ENCODE measurements at places on chromosomes 5 and 9.

GRCh38 chr9:4228606-4229005, 71.3 kb downstream of the GLIS3 start:
- DNase-seq, result no peak

DNA sequence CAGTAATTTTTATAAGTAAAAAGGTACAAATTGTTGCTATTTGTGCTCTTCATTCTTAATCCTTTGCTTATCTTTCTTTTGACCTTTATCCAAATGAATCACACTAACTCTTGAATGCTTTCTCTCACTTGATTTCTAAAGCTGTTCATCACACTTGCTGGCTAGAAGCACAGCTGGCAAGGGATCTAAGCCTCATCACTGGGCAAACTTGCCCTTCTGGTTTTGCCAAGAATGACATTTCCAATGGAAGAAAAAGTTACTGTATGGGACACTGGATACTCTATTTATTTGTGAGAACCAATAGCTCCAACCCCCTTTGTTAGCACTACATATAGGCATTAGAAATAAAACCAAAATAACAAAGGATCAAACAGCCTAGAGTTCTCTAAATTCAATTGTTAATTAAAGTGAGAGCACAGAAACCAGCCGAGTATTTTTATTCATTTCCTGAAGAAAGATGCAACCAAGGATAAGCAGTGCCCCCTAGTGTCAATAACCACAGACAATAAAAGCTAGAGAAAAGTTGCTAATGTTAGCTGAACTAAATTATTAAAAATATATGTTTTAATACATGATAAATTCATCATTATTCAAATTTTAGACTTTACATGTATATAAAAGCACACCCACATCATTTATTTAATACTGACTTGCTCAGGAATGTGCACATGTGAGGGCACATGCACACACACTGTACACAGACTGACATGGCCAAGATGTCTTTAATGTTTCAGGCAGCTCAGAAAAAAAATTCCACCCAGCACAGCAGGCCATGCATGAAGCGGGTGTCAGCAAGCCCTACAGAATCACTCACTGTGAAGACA, 59.8 kb upstream of the POU5F2 start:
- no peak for DNase-seq

DNA sequence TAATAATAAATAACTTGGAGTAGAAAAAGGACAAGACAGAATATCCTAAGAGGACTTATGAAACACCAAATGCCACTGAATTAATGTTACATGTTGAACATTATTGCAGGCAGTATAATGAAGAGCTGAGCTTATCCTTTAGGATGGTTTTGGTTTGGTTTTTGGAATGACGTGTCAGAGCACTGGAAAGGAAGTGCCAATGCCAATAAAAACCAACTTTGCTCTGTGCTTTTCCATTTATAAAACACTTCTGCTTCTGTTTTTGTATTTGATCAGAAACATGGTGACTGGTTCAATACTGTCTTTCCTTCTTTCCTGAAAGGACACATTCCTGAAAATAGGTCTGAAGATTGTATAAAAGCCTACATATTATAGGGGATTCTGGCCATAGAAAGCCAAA, 4.2 kb downstream of the MEGF10 start:
- DNase-seq, result no peak

DNA sequence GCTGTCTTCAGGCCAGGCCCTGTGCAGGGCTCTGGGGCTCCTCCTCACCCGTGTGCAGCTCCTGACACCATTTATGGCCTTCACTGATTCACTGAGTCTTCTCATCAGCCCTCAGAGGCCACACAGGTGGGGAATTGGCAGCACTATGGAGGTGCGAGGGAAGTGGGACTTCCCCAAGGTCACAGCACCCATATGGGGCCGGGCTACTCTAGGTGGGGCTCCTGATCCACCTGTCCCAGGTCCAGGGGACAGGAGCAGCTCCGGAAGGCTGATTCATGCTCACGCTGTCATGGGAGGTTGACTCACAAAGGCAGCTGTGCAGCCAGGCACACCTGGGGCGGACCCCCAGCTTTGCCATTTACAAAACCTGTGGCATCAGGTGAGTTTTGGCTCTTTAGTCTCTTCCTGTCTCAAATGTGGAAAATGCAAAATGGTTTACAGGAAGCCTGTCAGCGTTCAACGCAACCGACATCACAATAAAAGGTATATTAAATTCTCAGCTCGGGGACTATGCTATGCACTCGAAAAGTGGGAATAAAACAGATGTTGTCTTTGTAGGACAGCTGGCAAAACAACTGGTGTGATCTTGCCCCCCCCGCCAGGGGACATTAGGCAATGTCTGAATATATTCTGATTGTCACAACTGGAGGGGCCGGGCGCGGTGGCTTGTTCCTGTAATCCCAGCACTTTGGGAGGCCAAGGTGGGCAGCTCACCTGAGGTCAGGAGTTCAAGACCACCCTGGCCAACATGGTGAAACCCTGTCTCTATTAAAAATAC, 15.0 kb downstream of the NAIF1 start:
- no peak for DNase-seq

GRCh38 chr9:34992376-34992951, 2.9 kb downstream of the DNAJB5 start:
- DNase-seq, result no peak

GRCh38 chr5:16413166-16413860, 52.3 kb downstream of the ZNF622 start:
- DNase-seq, result no peak

GRCh38 chr5:140548300-140548688, 832 bp downstream of the EIF4EBP3 start:
- DNase-seq, result no peak

GRCh38 chr5:135533794-135534193, 2.0 kb downstream of the NEUROG1 start:
- no peak for DNase-seq

DNA sequence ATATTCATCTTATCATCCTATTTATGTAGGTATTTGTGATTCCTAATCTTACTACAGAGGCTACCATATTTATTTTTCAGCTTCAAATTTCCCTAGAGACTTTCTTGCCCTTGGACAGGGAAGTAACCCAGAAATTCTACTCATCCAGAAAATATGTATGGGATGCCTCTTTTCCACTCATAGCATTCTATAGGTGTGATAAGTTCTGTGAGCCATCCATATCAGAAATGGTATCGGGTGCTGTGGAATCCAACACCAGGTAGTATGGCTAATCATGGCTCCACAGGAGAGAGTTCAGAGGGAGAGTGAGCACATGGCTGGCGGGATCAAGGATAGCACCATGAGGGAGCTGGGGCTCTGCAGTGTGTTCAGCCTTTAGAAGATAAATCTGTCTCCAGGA, 349.3 kb upstream of the ACTBL2 start:
- DNase-seq, result no peak

DNA sequence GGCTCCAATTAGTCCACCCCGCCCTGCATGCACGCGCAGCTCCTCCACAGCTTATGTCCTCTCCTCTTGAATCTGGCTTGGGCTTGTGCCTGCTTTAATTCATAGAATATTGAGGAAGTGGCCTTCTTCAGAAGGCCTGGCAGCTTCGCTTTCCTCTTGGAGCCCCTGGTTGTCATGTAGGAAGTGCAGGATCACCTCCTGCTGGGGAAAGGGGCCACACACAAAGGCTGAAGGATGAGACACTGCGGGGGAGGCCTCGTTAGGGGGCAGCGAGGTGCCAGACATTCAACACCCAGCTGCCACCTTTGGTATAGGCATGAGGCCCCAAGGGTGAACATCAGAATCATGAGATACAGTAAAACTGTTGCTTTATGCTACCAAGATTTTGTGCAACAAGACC, 2.7 kb upstream of the CNOT6 start:
- DNase-seq, result no peak

GRCh38 chr5:76710991-76711390, 4.9 kb upstream of the F2R start:
- no peak for DNase-seq

DNA sequence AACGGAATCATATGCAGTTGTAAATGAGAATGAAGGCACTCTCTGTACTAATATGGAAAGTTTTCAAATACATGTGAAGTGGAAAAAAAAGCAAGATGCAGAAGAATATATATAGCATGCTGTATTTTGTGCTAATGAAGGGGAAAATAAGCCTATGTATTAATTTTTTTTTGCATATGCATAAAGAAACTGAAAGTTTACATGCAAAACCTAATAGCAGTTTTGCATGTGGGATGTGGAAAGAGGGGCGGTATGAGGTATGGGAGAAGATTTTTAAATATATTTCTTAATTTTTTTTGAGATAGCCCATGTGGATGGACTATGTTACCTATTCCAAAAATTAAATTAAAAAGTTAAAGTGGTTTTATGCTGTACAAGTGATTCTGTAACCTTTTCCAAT, 83.7 kb upstream of the IL12B start:
- no peak for DNase-seq

DNA sequence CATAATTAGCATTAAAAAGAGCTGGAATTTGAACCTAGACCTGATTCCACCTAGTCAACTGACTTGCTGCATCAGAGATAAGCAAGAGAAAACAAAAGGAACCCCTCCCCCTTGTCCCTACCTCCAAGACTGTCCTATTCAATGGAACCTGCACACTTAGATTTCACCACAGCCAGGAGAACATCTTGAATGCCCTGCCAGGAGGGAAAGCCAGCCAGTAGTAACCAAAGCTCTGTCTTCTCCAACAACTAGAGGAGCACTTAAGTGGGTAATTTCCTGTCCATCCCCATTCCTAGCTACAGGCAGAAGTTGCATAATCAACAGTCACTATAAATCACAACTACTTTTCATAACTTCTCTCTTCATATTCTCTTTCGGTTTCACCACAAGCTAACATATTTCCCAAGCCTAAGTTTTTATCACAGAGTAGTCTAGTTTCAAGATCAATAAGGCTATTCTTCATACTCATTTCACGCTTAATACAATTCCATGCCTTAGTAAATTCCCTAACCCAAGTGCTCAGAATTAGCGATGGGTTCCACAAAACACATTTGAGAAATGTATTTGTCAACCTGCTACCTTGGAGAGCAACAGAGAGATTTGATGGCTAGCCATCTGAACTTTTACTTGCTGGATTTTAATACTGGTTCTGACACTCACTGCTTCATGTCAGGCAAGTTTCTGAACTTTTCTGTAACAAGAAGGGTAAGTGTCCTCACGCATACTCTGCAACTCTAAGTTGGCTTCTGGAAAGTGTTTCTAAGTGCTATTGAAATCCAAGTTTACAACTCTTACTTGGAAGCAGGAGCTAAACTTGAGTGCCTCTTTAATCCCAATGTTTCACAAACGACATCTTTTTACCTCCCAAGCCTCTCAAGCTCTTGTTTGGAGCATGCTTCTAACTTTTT, 2.0 kb downstream of the DENND1A start:
- DNase-seq, result no peak

DNA sequence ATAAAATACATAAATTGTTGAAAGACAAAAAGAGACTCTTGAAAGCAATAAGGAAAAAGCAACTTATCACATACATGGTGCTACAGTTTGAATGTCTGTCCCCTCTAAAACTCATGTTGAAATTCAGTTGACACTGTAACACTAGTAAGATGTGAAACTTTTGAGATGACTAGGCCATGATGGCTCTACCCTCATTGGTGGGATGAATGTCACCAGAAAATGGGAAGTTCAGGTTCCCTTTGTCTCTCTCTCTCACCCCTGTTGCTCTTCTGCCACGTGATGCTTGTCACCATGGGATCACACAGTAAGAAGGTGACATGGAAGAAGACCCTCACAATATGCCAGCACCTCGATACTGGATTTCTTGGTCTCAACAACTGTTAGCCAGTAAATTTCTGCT, 50.3 kb upstream of the SPTLC1 start:
- no peak for DNase-seq

DNA sequence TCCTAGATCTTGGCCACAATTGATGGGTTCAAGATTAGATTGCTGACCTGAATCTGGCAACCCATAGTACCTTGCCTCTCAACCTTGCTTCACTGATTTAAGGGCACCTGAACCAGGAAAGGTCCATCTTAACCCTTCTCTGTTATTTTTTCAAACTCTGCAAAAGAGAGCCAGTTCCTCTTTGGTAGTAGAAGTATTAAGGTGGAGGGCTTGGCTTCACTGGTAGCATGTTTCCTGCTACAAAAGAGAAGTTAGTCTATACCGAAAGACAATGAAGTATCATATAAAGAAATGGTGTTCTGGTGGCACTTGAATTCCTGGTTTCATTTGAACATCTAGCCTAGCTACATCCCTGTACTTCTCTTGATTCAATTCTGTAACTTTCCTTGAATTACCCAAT, 8.5 kb downstream of the ALG2 start:
- no peak for DNase-seq

DNA sequence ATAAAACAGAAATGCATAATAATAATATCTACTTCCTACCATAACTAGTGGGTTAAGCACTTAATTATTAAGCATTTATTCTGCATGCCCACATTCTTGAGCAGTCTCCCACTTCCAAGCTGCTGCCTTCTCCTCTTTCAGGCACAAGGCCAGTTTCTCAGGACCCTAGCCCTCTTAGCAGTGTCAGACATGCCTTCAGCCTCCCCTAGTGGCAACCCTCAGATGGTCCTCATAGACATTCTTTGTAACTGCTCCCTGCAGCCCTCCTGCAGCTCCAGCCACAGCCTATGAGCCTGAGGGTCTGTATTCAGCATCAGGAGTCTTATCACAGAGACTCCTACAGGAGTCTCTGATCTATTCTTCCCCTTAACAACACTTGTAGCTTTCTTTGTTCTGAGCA, 3.9 kb downstream of the IL9 start:
- DNase-seq, result no peak

DNA sequence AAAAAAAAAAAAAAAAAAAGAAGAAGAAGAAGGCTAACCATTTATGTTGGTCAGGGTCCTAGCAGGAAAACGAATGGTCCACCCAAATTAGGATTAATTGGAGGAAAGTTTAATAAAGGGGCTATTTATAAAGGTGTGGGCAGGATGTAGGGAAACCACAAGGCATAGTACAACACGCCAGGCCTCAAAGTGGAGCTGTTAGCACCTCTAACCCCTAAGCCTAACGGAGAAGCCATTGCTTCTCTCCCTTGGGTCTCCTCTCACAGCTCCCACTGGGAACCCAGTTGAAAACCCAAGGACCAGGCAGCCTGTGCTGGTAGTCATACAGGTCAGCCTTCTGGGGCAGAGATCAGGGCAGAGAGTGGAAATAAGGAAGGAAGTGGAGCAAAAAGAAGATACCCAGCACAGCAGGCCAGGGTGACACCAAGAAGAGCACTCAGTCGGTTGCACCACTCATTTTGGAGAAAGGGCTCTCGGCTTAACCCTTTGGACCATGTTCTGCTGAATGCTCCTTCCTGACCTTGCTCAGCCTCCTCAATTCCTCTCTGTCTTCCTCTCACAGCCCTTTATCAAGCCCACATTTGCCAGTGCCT, 8.8 kb upstream of the GLIPR2 start:
- no peak for DNase-seq

GRCh38 chr5:16417398-16418074, 48.1 kb downstream of the ZNF622 start:
- DNase-seq, result no peak

GRCh38 chr5:91417219-91417618, 34.1 kb upstream of the ARRDC3 start:
- no peak for DNase-seq

- no peak for DNase-seq
These were observed 196.7 kb downstream of the PBX3 start for GRCh38 chr9:125943831-125944230.

Measured in anterior cingulate cortex (tissue), 58 donors.